HFFc6 (cell line): ENCODE measurements at places on chromosomes 13 and 19. TPM values are rescaled to one million over a fixed set of nuclear protein-coding genes. Genes with fewer than 3 reads are reported as not detected.

DNA sequence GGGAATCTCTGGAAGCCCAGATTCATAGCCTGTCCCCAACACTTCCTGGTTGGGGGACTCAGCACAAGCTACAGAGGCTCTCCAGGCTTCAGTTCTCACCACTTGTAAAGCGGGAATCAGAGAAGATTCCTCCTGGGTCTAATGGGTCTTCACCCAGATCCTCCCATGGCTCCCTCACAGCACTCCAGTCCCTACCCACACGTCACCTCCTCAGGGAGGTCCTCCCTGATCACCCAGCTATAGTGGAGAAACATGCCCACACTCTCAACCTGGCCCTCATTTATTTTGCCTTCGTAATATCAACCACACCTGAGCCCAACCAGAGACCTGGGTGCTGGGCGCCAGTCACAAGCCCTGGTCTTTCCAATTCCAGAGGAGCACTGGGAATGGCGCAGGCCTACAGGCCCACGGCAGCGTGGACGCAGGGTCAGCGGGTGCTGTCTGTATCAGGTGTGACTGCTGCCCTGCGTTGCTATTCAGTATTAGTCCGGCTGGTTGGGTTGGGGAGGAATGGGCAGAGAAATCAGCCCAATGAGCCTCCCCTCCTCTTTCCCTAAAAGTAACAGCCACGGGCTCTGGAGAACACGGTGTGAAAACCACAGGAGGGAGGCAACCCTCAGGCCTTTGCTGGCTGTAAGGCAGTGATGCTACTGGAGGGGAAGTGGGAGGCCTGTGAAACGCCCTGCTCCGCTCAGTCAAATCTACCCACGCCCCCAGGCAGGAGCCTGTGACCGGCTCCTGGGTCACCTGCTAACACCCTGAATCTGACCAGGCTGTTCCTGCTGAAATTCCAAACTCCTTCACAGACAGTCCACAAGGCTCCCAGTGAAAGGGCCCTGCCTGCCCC, 5.2 kb downstream of the AKT2 start:
- no peak for DNase-seq

- peak; percentile 73 for DNase-seq
Observed at GRCh38 chr19:49570138-49570856, 10.1 kb downstream of the NOSIP start.

- DNase-seq, result no peak
Observed at GRCh38 chr19:917323-918151, at the start of gene KISS1R. TSS of gene KISS1R (plus strand) at chr19:917333. CDS start at chr19:917503, 170 bp downstream.

GRCh38 chr13:73171926-73172325, 113.1 kb downstream of the KLF5 start:
- peak; percentile 23 for DNase-seq

DNA sequence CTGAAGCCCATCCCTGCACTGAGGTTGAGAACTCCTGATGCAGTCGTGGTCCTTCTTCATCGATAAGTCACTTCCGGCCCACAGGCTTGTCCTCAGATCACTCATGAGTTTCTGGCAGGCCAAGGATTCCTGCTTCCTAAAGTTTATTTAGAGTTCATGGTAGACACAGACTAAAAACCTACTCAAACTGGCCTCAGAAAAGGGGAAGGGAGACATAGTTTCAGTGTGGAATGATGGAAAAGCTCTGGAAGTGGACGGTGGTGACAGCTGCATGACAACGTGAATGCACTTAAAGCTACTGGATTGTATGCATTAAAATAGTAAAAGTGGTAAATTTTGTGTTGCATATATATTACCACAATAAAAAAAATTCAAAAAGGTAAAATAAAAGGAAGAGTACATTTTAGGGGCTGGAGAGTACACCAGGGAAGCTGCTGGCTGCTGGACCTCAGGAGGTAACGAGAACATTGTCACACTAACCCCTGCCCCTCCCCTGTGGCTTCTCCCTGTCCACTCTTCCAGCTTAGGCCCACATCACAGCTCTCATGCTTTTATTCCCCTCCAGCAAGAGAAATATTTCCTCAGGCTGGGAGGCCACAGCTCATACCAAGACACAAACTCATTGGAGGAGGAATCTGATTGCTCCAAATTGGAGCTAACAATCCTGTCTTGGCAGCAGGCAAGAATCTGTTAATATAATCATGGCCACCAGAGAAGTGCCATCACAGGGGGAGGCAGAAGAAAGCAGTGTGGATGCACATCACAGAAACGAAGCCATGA, 741.0 kb downstream of the UQCRFS1 start:
- no peak for DNase-seq

- DNase-seq, result no peak
Observed at GRCh38 chr13:79427265-79427664, 21.2 kb upstream of the RBM26 start.

DNA sequence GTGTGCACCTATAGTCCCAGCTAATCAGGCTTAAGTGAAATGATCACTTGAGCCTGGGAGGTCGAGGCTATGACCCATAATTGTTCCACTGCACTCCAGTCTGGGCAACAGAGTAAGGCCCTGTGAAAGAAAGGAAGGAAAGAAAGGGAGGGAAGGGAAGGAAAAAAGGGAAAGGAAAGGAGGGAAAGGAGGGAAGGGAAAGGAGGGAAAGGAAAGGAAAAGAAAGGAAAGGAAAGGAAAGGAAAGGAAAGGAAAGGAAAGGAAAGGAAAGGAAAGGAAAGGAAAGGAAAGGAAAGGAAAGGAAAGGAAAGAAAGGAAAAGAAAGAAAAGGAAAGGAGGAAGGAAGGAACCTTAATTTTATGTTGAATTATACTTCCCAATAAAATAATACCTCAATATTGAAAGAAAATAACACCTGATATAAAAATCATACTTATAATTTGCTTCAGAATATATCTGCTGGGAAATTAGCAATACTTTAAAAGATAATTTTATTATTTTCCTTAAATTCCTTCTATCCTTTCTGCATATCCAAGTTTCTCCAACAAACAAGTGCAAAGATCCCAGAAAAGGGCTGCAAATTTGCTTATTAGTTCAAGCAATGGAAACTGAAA, 177.3 kb downstream of the KLF12 start:
- no peak for DNase-seq

DNA sequence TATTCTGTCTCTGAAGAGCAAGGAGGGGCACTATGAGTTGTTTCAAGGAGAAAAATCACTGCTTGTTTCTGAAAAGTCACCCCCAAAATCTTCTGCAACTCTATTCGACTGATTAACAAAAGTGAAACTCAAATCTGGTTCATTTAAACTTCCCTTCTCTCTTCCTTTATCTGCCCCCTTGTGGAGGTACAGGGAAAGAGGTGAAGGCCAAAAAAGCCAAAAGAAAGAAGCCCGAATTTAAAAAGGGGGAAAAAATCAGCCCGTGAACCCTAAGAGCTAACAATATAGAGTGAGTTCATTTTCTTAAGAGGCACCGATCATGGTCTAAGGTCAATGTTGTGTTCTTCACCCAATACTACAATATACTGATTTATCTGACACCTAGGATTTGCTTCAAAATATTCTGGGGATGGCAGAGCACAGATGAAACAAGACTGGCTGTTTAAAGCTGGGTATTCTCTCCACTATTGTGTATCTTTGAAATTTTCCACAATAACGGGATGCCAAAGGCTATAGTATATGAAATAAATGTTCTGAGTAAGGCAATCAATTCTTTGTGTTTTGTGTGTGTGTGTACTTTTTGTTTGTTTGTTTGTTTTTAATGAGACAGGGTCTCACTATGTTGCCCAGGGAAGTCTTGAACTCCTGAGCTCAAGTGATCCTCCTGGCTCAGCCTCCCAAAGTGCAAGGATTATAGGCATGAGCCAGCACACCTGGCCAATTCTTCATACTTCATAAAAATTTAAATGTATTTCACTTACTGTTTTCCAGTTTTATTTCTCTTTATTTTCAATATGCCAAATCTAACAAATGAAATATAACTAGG, 55.0 kb upstream of the EEF1AKMT1 start:
- peak; percentile 63 for DNase-seq

- no peak for DNase-seq
Observed at GRCh38 chr19:3229888-3230496, 5.5 kb downstream of the CELF5 start.

GRCh38 chr13:30753030-30753616, 17.8 kb downstream of the ALOX5AP start:
- no peak for DNase-seq

DNA sequence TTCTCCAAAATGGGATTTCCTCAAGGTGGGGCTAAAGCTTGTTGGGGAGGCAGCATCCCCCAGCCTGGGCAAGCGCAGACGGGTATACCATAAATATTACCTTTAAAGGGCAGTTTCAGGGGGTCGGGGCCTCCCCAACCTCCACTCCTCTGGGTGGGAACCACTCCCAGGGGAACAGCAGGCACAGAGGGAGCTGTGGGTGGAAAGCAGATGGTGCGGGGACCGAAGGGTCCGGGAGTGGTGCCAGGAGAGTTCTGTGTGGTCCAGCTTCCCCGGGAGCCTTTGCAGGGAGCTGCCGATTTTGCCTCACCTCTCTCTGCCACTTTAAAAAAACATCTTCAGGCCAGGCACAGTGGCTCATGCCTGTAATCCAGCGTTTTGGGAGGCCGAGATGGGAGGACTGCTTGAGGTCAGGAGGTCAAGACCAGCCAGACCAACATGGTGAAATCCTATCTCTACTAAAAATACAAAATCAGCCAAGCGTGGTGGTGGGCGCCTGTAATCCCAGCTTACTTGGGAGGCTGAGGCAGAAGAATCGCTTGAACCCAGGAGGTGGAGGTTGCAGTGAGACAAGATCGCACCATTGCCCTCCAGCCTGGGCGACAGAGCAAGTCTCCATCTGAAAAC, 5.5 kb downstream of the MAST3 start:
- DNase-seq, result no peak

DNA sequence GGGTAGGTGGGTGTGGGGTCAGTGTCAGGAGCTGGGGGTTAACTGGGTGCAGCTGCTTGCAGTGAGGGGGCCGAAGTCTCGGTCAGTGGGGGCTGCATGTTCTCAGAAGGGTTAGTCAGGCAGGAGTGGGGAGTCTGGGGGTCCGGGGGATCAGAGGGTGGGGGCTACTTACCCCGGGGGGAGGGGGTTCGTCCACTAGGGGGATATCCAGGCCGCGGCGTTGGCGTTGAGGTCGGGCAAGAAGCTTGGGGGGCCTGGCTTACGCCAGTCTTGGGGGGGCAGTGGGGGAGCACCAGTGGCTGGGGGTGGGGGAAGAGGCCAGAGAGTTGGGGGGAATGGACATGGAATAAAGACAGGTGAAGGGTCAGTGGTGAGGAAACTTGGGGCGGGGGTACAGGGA, 9.1 kb downstream of the KCNC3 start:
- no peak for DNase-seq

The IRGC gene
- total RNA-seq, result not detected in 3 replicates

The ZNF557 gene
- 7.9 to 9.1 TPM (median 8.2 TPM) in 3 replicates for total RNA-seq

The KLHL1 gene
- total RNA-seq, result not detected in 3 replicates

The ACP7 gene
- total RNA-seq, result not detected in 2 replicates

The TOMM40 gene
- total RNA-seq, result 87.1 to 108 TPM (median 96.5 TPM) in 3 replicates

The LIPE gene
- 4.7 to 7.4 TPM (median 6.3 TPM) in 3 replicates for total RNA-seq
